Stomach (tissue), 19 donors: ENCODE measurements at places on chromosomes 4 and X. TPM values are rescaled to one million over a fixed set of nuclear protein-coding genes. Genes with fewer than 3 reads are reported as not detected.

Gene CT83
- total RNA-seq = not detected

Gene UGT2B17
- total RNA-seq = not detected

Gene F8A2
- 44.6 TPM for total RNA-seq

Gene FHIP1A
- 11.6 TPM for total RNA-seq

Gene SHISA3
- total RNA-seq = 4.9 TPM

Gene XK
- 15.9 TPM for total RNA-seq

Gene USP26
- not detected for total RNA-seq

Gene HEPH
- 11.4 TPM for total RNA-seq

Gene IL2RG
- 10.6 TPM for total RNA-seq

- DNase-seq = peak; percentile 86
These were observed 944 bp downstream of the SNX25 start for GRCh38 chr4:185210102-185210981.

DNA sequence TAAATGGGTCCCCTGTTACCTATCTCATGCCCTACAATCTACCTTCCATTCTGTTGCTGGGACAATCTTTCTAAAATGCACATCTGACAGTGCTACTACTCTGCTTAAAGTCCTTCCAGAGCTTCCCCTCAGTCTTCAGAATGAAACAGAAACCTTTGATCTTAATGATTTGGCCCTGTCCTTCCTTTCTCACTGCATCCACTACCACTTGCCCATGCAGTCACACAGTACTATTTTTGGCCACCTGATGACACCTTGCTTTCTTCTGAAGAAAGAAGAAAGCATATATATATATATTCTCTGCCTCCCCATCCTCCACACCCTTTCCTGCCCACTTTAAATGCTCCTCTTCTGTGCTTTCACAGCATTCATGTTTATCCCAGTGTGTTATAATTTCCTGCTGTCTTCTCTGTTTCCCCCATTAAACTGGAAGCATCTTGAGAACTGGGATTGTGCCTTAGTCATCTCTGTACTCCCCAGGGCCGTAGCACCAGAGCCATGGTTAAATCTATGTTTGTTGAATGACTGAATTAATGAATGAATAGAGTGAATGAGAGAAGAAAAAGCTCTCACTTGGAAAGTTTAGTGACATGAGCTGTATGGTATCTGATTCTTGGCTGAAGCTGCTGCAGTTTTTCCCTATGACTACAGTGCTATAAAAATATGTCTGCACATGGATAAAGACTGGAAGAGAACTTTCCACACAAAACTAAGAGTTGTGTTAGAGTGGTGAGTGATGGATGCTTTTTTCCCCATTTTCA is 56.2 kb downstream of the RTL9 start:
- DNase-seq = no peak

GRCh38 chrX:145502670-145503069 is 255.4 kb downstream of the SPANXN1 start:
- no peak for DNase-seq

- no peak for DNase-seq
These were observed 23.4 kb upstream of the ANKRD17 start for GRCh38 chr4:73281982-73282381.

- DNase-seq = no peak
These were observed 113.0 kb downstream of the IQCM start for GRCh38 chr4:149702414-149703293.

- no peak for DNase-seq
These were observed 164.2 kb upstream of the SLIT2 start for GRCh38 chr4:20087522-20087911.

DNA sequence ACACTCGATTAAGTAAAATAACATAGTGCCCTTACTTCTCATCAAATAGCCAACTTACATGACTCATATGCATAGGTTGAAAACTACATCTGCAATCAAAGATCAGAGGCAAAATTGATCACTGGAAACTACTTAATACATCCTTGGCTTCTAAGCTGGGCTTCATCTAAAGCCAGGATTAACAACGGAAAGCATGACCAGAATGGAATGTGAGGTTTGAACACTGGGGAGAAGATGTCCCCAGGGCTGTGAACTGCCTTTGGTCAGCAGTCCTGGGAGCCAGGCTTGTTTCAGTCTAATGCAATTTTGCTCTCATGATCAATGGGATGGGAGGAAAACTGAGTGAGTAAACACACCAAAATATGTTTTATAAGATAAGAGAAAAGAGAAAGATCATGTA is 192.5 kb upstream of the TTC29 start:
- DNase-seq = no peak

GRCh38 chr4:103719105-103719829 is 518 bp downstream of the TACR3 start:
- DNase-seq = peak; percentile 63

DNA sequence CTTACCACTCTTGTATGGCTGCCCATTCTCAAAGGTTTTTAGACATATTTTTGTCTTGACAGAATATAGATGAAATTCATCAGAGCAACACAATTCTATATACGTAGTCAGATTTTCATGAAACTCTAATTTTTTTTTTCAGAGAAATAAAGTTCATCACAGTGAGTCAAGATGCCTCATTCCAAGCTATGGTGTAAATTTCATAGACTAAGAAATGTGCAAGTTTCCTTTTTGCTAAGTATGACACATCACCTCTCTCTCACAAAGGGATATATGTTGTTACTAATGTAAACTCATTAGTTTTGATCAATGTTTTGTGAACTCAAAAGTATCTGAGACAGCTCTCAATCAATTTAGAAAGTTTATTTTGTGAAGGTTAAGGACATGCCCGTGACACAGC is 60.4 kb upstream of the ATXN3L start:
- DNase-seq = no peak

DNA sequence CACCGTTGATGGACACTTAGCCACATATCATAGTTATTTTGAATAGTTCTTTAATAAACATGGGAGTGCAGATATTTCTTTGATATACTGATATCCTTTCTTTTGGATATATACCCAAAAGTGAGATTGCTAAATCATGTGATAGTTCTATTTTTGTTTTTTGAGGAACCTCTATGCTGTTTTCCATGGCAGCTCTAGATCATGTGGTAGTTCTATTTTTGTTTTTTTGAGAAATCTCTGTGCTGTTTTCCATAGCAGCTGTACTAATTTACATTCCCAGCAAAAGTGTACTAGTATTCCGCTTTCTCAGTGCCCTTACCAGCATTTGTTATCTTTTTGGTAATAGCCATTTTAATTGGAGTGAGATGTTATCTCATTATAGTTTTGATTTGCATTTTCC is 3.6 kb downstream of the SH3BGRL start:
- no peak for DNase-seq

- no peak for DNase-seq
These were observed 1148.5 kb upstream of the DIAPH2 start for GRCh38 chrX:95536111-95536510.

DNA sequence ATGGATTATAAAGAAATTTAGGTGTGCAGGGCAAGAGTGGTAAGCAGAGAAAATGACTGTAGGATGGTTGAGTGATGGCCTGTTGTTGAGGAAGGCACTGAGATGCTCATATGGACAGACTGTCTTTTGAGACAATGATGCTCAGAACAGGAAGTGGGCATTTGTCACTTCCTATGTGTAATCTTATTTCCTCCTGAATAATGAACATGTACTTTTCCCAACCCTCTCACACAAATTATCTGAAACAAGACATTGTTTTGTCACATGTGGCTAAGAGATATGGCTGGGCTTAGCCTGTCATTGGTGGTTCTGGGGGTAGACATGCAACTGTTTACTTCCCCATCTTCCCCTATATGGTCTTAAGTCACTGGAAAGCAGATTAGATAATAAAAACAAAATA is 240.5 kb downstream of the CFAP47 start:
- no peak for DNase-seq

- no peak for DNase-seq
These were observed 227.4 kb downstream of the MAPK10 start for GRCh38 chr4:86132468-86132867.

DNA sequence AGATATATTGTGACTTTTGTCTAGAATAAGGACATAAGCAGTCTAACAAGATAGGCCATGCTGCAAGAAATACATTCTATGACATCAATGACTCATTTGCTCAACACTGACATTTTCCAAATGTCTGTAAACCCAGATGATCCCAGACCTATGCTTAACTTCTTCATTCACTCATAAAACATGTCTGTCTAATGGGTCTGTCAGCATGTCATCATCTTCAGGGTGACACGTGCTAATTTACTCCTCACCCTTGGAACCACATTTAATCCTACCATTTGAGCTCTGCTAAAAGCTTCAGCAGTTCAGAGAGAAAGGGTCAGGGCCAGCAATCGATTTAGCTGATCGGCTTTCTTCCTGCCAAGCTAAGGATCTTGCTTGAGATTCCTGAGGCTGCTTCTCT is 109.4 kb upstream of the MAP3K15 start:
- DNase-seq = no peak

- DNase-seq = no peak
These were observed 12.0 kb downstream of the EVC2 start for GRCh38 chr4:5696341-5696740.

- no peak for DNase-seq
These were observed 13.1 kb downstream of the PDGFC start for GRCh38 chr4:156958276-156959074.

GRCh38 chr4:21652508-21653231 is 295.9 kb downstream of the KCNIP4 start:
- DNase-seq = no peak

- no peak for DNase-seq
These were observed 99.0 kb downstream of the ARSJ start for GRCh38 chr4:113880240-113881028.

- DNase-seq = no peak
These were observed 3.3 kb downstream of the ADGRL3 start for GRCh38 chr4:61203436-61203790.

DNA sequence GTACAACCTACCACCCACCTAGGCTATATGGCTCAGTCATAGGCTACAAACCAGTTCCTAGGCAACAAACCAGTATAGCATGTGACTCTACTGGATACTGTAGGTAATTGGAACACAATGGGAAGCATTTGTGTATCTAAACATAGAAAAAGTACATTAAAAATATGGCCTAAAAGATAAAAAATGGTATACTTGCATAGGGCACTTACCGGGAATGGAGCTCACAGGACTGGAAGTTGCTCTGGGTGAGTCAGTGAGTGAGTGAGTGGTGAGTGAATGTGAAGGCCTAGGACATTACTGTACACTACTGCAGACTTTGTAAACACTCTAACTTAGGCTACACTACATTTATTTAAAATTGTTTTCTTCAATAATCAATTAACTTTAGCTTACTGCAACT is 139.2 kb upstream of the RBPJ start:
- no peak for DNase-seq

GRCh38 chr4:141335166-141335565 is 114.5 kb downstream of the ZNF330 start:
- DNase-seq = no peak

- no peak for DNase-seq
These were observed 585.7 kb upstream of the PABPC4L start for GRCh38 chr4:134787315-134787714.

DNA sequence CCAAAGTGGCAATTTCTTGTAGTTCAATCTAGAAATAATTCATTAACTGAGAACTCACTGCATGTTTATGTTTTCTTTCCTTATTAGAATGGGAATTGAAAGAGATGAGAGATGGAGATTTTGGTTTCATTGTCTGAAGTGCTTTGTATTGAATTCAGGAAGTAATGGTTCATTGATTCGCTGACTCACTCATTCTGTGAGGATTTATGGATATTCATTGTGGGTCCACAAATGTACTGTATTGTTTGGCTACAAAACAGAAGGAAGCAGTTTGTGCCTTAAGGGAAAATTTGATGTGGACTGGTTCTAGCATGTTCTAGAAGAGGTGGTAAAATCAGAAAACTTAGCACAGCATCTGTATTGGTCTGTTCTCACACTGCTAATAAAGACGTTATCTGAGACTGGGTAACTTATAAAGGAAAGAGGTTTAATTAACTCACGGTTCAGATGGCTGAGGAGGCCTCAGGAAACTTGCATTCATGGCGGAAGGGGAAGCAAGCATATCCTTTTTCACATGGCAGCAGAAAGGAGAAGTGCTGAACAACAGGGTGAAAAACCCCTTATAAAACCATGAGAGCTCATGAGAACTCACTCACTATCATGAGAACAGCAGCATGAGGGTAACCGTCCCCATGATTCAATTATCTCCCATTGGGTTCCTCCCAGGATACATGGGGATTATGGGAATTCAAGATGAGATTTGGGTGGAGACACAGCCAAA is 132.3 kb upstream of the VCX3A start:
- no peak for DNase-seq

GRCh38 chrX:129647418-129648410 is 7.0 kb downstream of the APLN start:
- peak; percentile 15 for DNase-seq

DNA sequence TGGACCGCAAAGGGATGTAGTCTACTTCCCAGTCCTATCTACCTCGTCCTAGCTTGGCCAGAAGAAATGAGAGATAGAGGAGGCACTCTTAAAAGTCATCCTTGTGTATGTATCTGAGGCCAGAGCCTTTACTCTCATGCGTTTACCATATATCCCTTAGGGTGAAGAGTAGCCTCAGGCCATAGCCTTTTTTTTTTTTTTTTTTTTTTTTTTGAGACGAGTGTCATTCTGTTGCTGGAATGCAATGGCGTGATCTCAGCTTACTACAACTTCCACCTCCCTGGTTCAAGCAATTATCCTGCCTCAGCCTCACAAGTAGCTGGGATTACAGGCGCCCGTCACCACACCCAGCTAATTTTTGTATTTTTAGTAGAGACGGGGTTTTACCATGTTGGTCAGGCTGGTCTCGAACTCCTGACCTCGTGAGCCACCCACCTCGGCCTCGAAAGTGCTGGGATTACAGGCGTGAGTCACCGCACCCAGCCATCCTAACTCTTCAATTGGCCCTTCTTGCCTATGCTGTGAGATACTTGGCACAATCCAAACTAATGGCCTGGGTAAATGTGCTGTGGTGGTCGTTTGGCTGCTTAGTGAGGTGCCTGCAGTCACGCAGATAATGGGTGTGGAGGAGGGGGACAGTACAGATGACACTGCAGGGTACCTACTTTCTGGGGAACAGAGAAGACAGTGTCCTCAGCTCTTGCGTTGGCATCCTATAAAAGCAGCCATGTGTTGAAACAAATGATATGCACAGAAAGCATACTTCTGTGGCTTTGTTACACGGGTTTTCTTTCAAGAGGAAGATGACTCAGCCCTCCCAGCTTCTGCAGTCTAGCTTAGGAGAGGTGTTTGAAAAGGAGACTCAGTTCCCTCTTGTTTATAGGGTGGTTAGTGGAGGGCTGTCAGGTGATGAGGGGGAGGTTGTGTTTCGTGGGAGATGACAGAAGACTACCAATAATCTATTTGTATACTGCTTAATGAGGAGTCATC is 10.4 kb upstream of the DGAT2L6 start:
- DNase-seq = no peak
